Mesenteric fat pad (tissue), 1 donor: ENCODE measurements at places on chromosomes 11 and 22. TPM values are rescaled to one million over a fixed set of nuclear protein-coding genes. Genes with fewer than 3 reads are reported as not detected.

DNA sequence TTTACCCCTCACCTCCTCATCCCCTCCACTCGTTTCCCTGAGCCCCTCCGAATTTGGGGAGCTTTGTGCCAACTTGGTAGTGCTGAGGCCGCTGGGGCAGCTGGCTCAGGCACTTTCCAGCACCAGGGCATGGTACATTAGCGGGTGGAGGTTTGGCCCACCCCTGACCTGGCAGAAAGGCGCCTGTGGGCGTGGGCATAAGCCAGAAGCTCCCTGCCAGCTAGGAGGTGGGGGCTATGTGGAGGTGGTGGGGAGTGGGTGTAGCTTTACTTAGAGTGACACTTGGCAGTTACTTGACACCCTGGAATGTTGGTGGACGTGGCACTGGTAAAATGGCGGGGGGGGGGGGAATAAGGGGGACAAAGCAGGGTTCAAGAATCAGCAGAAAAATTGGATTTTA is 10.3 kb upstream of the IGF2 start:
- DNase-seq, result no peak

VWA5A gene
- 14.6 TPM for total RNA-seq

GRCh38 chr11:1879342-1879940 is 12.3 kb downstream of the PRR33 start:
- no peak for DNase-seq

- peak; percentile 28 for DNase-seq
Observed at GRCh38 chr22:49678137-49678841, 149.4 kb downstream of the BRD1 start.

- no peak for DNase-seq
Observed at GRCh38 chr11:18022419-18022818, 9.6 kb upstream of the SERGEF start.
